ENCODE measurements at places on chromosomes 13 and 19. TPM values are rescaled to one million over a fixed set of nuclear protein-coding genes. Genes with fewer than 3 reads are reported as not detected.

The PLVAP gene
- total RNA-seq: not detected

The MBD3L2 gene
- total RNA-seq: not detected

The NLRP11 gene
- total RNA-seq: not detected

The PRR20D gene
- total RNA-seq: not detected

The URAD gene
- total RNA-seq: not detected

The CGB3 gene
- not detected for total RNA-seq

The GGACT gene
- 3.0 TPM for total RNA-seq

The ZNF296 gene
- total RNA-seq: 0.32 TPM

The SLC25A42 gene
- 6.3 TPM for total RNA-seq

The SERP2 gene
- 1.4 TPM for total RNA-seq

The TMPRSS9 gene
- total RNA-seq: not detected

The PRKCG gene
- total RNA-seq: not detected

The LMTK3 gene
- 2.1 TPM for total RNA-seq

The N4BP2L2 gene
- total RNA-seq: 121 TPM

The KLK12 gene
- total RNA-seq: not detected

The CEACAM8 gene
- total RNA-seq: not detected

The DIS3 gene
- total RNA-seq: 42.5 TPM
